ENCODE measurements at places on chromosomes 5 and 9.

DNA sequence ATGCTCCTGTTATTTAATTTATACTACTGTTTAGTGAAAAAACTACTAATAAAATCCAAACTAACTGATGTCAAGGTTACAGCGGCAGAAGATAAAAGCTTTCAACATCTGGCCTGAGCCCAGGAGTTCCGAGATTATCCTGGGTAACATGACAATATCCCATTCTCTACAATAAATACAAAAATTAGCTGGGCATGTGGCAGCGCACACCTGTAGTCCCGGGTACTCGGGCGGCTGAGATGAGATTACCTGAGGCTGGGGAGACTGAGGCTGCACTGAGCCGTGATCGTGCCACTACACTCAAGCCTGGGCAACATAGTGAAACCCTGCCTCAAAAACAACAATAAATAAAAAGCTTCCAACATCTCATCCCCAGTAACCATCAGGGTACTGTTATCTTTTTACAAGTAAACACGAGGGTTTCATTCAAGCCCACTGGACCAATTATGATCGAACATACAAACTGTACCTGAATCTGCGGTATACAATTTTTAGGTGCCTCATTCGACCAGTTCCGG lies 1.3 kb downstream of the RPL37 start:
- no peak for DNase-seq

DNA sequence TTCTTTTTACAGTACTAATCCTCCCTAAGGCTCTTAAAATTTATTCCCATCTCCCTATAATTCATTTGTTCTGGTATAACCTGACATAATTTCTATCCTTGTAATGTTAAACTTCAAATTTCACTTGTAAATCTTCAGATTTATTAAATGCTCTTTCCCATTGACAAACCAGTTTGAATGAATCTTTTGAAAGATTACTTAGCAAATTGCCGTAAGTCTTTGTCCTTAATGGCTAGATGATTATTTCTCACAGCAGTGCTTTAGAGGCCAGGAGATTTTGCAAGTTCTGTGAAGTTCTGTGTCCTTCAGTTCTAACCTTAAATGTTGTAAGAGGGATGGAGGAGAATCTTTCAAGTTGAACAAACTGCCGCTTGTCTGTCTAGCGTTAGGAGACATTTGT lies 4.2 kb downstream of the SLC44A1 start:
- DNase-seq: no peak

DNA sequence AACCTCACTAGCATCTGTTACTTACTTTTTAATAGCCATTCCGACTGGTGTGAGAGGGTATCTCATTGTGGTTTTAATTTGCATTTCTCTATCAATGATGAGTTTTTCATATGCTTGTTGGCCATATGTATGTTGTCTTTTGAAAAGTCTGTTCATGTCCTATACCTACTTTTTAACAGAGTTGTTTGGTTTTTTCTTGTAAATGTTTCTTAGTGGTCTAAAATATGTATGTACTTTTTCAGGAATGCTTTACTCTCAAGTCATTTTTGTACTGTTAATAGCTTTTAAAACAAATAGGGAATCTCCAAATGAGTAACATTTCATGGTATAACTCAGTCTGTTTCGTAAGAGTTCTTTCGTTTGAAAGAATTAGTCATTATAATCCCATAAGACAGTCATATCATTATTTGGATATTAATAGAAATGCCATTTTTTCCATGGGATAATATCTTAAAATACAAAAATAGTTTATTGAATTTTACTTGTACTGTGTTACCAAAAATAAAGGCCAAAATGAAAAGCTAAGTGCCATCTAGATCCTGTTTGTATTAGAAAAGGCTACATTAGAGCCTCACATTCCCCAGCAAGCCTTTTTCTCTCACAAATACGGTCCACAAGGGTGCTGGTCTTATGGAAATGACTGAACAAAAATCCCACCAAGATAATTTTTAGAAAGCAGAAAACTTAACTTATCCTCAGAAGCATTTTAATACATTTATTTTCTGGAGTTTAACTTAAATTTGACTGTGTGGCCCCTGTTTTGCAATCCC lies 247.7 kb downstream of the PJA2 start:
- peak; percentile 2 for DNase-seq

- no peak for DNase-seq
Observed at GRCh38 chr9:135070964-135071735, 16.3 kb upstream of the OLFM1 start.

GRCh38 chr5:72647806-72648205 lies 140.6 kb upstream of the ZNF366 start:
- no peak for DNase-seq

- DNase-seq: peak; percentile 11
Observed at GRCh38 chr5:68587171-68587570, 371.6 kb downstream of the PIK3R1 start.

- DNase-seq: peak; percentile 8
Observed at GRCh38 chr9:21392270-21392669, 7.1 kb upstream of the IFNA2 start.

DNA sequence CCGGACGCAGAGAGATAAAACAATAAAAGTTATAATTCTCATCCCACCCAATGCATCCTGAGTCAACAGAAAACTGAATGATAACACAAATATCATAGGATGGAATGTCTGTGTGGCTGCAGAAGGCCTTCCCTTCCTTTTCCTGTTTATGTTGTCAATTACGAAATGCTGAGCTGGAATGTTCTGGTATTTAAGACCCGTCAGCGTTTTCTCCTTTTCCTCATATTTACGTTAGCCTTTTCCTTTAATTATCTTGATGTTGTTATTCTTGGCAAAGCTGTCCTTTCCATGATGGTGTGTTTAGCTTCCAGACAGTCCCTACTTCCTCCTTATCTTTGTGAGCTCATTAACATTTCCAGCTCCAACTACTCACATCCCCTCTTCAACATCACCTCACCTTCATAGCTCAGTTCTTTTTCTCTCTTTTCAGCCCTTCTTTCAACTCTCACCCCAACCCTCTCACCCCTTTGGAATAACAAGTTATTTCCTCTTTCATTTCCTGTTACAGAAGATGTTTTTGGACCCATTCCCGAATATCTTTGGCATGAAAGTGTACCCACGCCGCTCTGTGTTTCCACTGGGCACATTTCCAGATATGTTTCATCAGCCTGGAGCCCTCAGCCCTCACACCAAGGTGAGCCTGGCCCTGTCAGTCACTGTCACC lies 221.6 kb downstream of the NR2F1-AS1 start:
- DNase-seq: no peak

DNA sequence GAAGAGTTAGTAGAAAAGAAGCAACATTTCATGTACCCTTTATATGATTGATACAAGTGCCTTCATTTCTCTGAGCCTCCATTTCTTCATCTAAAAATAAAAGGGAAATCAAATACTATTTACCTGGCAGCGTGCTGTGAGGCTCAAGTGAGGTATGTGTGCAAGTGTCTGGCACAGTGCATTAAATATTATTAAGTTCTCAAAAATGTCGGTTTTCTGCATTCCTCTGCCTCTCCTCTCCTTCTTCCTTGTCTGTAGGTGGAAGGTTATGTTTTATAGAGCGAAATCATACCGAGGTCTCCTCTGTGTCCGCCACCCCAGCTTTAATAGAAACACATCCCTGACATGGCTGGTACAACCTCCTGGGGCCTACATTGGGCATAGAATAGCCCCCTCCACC lies 93.0 kb downstream of the FGF18 start:
- DNase-seq: no peak

DNA sequence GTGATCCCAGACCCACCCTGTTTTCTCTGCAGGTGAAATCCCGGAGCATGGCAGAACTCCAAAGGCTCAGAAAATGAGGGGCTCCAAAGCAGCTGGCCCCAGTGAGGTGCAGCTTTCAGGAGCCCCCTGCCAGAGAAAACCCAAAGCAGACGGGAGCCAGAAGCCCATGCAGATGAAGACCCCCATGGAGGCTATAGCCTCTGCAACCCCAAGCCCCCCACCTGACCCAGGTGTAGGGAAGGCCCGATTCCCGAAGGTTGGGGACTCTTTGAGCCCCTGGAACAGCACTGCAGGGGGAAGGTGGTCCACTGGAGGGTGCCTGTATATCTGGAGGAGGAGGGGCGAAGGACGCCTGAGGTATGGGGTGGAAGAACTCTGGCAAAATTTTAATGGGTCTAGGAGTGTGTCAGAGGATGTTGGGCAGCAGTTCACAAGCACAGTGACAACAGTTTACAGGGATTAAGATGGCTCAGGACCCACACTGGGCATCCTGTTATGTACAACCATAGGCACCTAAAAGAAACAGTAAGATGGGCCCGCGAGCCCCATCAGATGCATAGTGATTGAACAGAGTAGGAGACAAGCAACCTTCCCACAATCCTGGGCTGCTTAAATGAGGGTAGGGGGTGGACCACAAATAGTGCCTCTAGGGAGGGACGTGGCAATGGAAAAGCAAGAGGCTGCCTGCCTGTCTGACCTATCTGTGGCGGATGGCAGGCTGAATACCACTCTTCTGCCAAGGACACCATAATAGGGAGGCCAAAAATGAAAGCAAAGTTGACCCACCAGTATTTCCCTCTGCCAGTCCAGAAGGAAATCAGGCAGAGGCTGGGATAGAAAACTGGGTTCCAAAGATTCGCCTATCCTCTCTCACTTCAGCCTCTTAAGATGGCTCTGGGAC lies 16.4 kb upstream of the ANXA6 start:
- no peak for DNase-seq

- no peak for DNase-seq
Observed at GRCh38 chr5:11082404-11082945, 321.4 kb upstream of the DAP start.

DNA sequence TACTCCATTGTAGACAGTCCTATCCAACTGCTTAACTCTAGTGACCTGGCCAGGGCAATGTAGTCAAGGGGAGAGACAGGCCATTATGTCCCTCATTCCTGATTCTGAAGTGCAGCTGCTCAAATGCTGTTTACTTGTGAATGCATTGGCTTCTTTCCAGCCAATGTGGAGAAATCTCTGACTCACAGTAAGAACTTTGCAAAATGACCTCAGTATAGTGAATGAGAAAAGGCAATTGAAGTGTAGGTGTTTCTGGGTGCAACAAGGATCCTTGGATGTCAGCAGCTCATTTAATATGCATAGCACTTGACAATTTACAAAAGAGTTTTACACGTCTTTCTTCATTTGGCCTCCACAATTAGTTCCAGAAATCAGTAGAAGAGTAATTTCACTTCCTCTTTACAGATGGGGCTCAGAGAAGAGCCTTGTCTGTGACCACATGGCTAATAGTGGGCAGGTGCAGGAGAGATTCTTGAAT lies 367.2 kb downstream of the OSTF1 start:
- no peak for DNase-seq

DNA sequence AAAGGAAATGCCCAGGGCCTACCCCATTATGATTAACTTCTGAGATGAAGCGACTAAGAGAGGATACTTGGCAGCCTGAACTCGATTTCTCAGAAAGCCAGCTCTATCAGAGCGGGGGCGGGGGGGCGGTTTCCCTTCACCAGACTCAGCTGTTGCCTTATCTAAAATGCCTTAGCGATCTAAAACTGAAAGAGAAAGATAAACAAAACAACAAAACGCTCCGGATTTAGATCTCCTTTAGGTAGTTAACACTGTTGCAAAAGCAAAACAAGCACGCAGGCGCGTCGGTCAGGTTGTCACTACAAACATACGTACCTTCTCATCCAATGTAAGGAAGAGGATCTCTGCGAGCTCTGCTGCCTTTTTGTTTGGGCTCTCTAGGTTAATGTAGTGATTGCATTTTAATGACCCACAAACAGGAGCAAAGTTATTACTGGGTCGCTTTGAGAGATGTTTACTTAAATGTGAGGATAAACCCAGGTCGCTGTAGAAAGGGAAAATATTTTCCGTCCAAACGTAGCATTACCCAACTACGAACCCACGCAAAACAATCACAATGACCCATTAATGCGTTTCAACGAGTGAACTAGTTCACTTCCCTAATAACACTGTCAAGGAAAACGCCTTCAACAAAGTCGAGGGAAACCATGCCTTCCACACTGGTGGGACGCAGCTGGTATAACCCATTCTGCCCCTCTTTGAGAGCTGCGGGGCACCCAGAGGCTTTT lies 982 bp downstream of the EPB41L4A start:
- no peak for DNase-seq

GRCh38 chr5:73314395-73315257 lies 134.0 kb downstream of the FOXD1 start:
- no peak for DNase-seq

DNA sequence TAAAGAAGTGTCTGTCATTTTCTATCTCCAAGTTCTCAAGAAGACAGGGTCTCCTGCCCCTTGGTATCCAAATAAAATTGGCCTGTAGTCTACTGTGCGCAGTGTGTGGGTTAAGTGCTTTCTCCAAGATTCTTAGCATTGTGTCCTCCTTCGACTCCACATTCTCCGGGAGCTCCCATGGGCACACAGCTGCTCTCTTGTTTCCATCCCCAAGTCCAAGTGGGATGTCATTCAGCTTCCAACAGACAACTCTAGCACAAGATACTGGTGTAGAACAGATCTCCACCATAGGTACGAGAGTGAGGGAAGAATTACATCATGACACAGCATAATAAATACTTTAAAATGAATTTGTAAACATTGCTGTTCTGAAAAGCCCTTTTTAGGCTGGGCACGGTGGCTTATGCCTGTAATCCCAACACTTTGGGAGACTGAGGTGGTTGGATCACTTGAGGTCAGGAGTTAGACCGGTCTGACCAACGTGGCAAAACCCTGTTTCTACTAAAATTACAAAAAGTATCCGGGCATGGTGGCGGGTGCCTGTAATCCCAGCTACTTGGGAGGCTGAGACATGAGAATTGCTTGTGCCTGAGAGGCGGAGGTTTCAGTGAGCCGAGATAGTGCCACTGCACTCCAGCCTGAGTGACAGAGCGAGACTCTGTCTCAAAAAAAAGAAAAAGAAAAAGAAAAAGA lies 196.2 kb downstream of the C9orf152 start:
- DNase-seq: no peak

DNA sequence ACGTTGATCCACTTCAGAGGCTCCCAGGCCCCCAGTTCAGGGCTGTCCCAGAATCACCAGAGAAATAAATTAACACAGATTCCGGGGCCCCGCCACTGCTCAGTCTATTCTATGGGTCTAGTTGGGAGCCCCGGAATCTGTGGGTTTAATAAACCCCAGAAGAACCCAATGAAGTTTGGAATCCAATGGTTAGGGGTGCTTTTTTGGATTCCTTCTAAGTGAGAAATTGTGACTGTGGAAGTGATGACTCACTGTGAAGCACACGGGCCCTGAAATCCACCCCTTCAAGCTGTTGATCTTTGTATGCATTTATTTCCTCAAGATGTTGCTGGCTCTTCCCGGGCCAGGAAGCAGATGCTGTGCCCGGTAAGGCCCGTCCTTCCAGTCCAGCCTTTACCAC lies 57.3 kb upstream of the SLC28A3 start:
- peak; percentile 79 for DNase-seq

DNA sequence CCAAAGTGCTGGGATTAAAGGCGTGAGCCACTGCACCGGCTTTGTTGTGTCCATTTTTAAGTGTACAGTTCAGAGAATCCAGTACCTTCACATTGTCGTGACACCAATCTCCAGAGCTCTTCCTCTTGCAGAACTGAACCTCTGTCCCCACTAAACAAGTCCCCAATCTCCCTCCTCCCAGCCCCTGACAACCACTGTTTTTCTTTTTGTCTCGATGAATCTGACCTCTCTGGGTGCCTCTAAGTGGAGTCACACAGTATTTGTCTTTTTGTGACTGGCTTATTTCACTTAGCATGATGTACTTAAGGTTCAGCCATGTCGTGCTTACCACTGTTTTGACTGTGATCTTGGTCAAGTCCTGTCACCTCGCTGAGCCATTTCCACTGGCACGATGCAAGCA lies 1.6 kb downstream of the WDR38 start:
- DNase-seq: no peak
